Activated CD4-positive, alpha-beta T cell treated with anti-CD3 and anti-CD28 coated beads, Interleukin-2, amount 50 U/mL, for 1 hour (primary cell): ENCODE measurements at places on chromosomes 1 and 21.

GRCh38 chr21:40595806-40596205, 251.2 kb downstream of the DSCAM start:
- DNase-seq, result no peak

GRCh38 chr1:174114106-174114505, 45.2 kb upstream of the RABGAP1L start:
- DNase-seq, result no peak

DNA sequence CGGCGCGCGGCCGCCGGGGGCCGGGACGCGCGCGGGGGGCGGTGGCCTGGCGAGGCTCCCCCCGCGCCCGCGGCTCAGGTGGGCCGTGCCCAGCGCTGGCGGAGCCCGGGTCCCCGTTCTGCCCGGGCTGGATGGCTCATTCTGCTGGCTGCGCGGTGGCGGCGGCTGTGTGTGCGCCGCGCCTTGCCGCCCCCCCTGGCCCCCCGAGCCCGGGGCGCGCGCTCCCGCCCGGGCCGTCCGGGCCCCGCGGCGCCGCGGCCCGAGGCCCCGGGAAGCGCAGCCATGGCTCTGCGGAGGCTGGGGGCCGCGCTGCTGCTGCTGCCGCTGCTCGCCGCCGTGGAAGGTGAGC, at the start of gene EPHB2:
Gene EPHB2, plus strand, starts transcription at position 139 of the 349 bp plus-strand sequence. Its CDS starts 144 bp downstream, at position 283.
- peak; percentile 8 for DNase-seq

GRCh38 chr1:54970901-54971300, 9.5 kb upstream of the TMEM61 start:
- no peak for DNase-seq

GRCh38 chr1:77639056-77639455, 43.4 kb downstream of the ZZZ3 start:
- no peak for DNase-seq

DNA sequence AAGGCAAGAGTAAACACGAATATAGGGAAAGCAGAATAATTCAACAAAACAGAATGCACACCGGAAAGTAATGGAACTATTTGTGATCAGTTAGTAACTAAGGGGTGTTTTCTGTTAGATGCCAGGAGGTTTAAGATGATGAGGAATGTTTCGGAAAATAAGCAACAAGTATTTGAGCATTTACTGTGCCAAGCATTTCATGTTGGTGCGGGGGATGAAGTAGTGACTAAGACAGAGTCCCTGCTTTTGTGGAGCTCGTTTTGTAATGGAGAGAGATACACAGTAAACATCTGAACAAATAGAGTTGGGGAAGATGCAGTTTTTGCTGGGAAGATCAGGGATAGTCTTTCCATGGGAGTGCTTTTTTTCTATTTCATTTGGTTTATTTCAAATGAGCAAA, 78.7 kb downstream of the DYRK1A start:
- DNase-seq, result no peak

DNA sequence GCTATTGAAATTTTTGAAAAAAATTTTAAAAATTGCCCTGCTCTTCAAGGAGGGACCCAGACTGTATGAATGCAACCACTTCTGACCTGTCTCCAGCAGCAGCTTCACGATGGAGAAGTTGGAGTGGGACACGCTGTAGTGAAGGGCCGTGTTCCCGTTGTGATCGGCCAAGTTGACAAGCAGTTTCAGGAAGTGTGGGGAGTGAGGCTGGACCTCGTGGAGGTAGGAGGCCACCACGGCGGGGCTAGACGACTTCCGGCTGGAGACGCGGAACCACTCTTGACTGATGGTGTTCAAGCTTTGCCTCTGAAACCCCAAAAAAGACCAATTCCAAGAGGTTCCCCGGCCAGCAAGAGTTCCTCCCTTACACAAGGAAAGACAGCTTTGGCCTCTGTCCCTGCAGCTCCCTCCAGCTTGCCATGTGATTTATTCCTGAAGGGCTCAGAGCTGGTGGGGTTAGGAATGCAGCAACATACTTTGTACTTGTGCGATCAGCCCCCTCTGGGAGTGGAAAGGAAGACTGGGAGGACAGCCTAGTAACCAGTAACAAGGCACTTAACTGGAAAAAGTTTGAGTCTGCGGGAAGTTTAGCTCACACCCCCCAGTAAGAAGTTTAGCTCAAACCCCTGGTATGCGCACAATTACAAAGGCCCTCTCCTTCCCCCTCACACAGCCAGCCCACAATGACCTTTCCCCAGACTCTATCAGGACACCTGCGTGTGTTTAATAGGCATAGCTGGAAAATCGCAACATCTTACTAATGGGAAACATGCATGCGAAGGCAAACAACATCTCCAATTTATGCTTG, 56.0 kb downstream of the KANK4 start:
- DNase-seq, result no peak

DNA sequence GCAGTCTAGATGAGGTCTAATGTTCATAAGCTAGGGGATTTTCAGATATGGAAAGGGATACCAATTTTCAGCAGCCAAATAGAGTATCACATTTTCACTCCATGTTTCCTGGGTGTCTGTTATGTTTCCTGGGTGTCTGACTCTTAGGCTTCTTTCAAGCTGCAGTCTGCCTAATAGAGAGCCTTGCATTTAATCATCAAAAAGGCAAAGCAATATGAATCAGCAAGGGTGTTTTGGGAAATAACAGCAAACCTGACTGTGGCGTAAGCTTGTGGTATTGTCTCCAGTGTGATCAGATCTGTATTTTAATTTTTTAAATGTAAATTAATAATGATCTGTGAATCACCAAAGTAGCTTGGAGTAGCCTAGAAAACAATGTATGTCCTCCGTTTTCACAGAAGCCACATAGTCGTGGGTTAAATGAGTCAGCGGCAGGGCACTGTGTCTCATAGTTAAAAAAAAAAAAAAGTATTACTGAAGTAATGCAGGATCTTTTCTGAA, 10.4 kb downstream of the LGALS8 start:
- DNase-seq, result peak; percentile 12

- DNase-seq, result no peak
These were observed 268.3 kb upstream of the PROX1 start for GRCh38 chr1:213719462-213719861.

GRCh38 chr1:204380293-204380831, 20.6 kb upstream of the PLEKHA6 start:
- no peak for DNase-seq

DNA sequence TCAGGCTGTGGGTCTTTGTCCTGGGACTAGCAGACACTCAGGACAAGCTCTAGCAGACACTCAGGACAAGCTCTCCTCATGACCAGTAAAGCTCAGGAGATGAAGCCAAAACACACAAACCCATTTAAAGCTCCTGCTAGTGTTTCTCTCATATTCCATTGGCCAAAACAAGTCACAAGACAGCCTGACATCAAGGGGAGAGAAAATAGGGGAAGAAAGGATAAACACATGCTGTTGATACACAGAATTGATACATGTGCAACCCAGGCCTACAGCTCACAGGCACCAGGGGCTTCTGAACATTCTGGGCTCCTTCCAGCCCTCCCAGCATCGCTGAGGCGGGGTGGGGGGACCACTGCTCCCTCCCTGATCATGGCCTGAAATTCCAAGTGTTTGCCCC, 35.3 kb downstream of the ATF3 start:
- DNase-seq, result no peak

DNA sequence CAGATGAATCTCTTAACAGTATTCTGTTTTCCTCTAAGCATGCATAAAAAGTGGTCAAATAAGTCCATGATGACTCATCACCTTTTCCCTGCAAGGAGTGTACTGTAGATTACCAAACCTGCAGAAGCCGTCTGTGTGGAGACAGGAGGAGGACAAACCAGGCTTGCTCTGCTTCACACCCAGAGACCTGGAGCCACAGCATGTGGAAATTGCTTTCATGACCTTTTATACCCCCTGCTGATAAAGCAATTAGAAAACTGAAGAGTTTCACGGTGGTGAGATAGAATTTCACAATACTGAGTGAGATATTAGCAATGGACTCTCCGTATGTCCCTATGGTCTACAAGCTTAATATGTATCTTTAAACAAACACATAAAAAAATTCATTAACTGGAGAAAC, 9.4 kb downstream of the CORT start:
- no peak for DNase-seq

DNA sequence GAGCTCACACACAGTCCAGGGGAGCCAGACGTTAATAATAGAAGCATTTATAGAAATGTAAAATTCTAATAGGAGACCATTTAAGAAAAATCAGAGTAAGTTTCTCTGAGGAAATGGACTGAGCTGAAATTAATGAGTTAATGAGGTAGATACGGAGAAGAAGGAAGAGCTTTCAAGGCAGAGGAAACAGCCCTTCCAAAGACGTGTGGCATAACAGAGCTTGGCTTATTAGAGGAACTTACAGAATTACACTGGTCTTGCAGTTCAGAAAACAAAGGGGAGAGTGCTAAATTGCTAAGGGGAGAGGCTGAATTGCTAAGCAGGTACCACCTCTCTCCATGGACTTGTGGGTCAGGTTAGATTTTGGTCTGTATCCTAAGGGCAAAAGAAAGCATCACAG, 8.2 kb upstream of the PIGK start:
- DNase-seq, result no peak

DNA sequence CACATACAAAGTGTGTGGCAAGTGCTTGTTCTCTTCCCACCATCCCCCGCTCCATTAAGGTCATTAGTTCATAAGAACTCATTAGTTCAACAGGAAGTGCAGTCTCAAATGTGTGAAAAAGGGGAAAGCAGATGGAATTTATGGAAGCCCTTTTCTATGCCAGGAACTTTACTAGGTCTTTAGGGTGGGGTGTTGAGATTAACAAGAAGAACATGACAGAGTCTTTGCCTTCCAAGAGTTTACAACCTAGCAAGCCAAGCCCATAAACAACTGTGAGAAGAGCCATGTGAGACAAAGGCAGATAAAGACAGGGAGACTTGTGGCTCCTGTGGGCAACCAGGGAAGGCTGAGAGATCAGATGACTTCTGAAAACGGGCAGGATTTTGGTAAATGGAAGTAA, 21.4 kb downstream of the PLEKHA6 start:
- no peak for DNase-seq

GRCh38 chr21:44253832-44254710, 7.6 kb downstream of the DNMT3L start:
- no peak for DNase-seq

GRCh38 chr1:161427733-161428516, 60.2 kb upstream of the CFAP126 start:
- no peak for DNase-seq

- DNase-seq, result no peak
These were observed 205.9 kb downstream of the CTH start for GRCh38 chr1:70616946-70617345.

- no peak for DNase-seq
These were observed 104.9 kb upstream of the SLC2A1 start for GRCh38 chr1:43063394-43064219.

DNA sequence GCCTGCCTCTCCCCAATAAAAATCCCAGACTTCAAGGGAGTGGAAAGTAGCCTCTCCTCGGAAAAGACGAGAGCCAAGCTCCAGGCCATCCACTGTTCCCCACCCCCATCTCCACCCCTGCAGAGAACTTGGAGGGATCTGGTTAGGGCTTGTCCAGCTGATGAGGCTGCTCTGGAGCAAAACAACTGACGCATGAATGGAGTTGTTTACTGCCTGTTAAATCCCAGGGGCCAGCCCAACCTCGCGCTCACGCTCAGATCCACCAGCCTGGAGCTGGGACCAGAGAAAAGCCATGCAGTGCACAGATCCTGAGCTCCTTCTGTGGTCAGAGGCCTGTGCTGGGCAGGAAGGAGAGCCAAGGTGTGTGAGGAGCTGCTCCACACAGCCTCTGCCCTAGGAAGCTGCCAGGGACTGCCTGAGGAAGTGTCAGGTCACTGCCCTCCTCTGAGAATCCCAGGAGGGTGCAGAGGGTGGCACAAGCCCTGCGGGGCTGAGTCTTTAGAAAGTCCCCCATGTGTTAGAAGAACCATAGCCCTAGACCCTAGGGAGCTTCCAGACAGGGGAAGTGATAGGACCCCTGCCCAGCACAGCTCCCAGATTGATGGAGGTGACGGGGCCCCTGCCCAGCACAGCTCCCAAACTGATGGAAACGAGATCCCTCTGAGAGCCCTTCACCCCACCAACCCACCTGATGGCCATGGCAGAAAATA, 109.0 kb upstream of the IPO9 start:
- DNase-seq, result no peak

- no peak for DNase-seq
These were observed 143.5 kb downstream of the ASTN1 start for GRCh38 chr1:177020851-177021589.

GRCh38 chr1:156006666-156007376, 13.9 kb downstream of the SSR2 start:
- DNase-seq, result no peak

GRCh38 chr1:17207540-17207939, 2.6 kb downstream of the PADI1 start:
- no peak for DNase-seq

GRCh38 chr1:44168520-44169098, 27.2 kb upstream of the KLF18 start:
- no peak for DNase-seq

DNA sequence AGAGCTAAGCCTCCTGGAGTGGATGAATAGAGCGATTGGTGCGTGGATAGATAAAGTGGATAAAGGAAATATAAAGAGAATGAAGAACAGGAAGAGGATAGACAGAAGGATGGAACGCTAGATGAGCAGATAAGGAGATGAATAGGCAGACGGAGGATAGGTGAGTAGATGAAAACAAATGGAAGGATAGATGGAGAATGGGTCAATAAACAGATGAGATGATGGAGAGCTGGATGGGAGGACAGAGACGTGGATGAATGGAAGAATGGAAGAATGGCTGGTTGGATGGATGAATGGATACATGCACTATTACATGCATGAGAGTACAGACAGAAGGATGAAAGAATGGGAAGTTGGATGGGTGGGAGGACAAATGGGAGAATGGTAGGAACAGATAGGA, 35.2 kb upstream of the EDN2 start:
- no peak for DNase-seq

DNA sequence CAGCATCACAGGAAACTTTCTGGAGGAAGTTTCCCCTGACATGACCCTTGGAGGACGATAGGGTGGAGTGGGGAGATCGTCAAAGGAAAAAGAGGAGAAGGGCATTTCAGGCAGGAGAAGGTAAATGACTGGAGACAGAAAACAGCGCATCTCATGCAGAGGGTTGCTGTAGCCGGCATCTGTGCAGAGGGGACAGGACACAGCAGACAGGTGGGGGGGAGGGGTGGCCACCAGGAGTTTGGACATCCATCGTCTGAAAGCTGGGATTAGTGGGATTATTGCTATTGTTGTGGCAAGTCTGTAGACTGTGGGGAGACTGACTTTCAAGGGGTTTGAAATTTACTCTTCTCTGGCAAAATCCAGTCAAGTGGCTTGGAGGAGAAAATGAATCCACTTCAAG, 463.9 kb downstream of the OMA1 start:
- DNase-seq, result no peak

GRCh38 chr1:115210302-115210711, 121.0 kb upstream of the TSPAN2 start:
- no peak for DNase-seq

GRCh38 chr1:210347112-210347511, 18.4 kb downstream of the HHAT start:
- no peak for DNase-seq
